ENCODE measurements at places on chromosomes 6 and 20.

DNA sequence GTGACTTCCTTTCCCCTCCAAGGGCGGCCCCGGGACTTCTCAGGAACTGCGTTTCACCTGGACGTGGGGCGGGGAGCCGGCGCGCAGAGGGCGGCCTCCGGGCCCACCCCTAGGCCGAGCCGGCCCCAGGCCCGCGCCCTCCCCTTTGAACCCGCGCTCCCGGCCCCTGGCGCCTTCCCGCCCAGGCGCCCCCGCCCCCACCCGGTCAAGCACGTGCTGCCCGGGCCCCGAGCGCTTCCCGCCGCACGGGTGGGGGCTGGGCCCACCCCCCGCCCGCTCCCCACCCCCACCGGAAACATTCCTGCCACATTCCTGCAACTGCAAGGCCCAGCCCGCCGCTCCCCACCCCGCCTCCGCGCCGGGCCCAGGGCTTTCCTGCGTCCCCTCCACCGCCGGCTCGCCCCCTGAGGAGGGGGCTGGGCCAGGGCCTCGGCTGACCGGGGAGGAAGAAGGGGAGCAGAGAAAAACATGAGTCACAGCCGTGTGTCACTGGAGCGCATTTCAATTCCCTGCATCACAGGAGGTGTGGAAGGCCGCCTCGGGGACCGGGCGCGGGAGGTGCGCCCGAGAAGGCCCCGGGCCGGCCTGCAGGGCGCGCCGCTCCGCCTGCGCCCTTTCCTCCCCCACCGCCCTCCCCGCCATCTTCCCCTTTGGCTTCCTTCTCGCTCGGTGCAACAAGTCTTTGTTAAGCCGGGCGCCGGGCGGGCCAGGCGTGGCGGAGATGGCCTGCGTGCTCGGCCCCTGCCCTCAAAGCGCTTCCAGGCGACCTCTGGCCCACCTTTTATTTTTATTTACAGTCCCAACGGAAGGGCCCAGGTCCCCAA, 1.2 kb upstream of the HMGA1 start:
- DNase-seq: peak; percentile 35

DNA sequence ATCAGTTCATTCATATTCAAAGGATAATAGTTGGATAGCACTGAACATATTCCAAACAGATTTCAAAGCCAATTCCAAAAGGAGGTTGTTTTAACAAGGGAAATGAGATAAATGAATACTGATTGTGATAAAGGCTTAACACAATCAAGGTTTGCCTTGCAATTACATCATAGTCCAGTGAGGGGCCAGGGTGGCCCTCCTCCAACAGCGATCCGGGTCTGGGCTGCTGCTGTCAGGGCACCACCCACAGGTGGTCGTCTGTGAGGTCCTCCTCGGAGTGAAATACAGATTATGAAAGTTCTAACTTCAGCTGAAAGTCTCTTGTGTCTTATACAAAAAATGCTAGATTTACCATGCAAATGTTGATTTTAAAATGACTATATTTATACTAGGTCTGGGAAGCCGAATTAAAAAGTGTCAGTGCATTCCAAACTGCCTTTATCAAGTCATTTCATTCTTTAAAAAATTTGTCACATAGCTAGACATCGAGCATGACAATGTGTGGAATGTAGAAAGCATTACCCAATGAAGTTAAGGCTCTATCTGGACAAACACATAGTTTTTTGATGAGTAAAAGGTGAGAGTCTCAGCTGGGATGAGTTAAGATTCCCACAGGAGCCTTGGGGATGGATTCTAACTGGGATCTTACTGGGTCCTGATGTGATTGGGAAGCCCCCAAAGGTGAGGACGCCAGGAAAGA, 65.9 kb upstream of the SLC22A23 start:
- DNase-seq: no peak

DNA sequence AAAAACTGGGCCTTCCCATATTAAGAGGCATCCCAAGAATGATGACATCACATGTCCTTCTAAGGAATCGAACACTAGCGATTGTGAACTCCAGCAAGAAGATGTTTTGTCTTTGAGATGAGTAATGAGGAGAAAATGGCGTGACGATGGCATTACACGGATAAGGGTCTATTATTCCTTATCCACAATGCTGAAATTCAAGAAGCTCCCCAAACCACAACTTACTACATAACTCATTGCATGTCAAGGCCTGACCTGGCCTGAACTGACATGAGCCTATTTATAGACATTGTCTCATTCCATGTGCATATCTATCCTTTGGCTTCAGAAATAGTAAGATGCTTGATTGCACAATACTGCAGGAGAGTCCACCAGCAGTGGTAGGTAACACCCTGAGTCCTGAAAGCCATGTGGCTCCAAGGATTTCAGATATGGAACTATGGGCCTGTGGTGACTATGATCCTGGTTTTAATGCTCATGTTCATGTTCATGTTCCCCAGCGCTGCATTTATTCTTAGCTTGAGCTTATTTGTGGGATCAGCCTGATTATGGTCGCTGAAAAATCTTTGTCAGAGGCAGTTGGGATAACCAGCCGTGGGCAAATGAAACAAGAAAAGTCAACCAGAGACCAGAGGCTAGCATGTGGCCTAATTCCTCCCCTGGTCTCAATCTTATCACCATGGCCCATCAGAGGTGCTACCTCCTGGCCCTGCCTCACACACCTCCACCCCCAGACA, 183.2 kb upstream of the JARID2 start:
- DNase-seq: no peak

DNA sequence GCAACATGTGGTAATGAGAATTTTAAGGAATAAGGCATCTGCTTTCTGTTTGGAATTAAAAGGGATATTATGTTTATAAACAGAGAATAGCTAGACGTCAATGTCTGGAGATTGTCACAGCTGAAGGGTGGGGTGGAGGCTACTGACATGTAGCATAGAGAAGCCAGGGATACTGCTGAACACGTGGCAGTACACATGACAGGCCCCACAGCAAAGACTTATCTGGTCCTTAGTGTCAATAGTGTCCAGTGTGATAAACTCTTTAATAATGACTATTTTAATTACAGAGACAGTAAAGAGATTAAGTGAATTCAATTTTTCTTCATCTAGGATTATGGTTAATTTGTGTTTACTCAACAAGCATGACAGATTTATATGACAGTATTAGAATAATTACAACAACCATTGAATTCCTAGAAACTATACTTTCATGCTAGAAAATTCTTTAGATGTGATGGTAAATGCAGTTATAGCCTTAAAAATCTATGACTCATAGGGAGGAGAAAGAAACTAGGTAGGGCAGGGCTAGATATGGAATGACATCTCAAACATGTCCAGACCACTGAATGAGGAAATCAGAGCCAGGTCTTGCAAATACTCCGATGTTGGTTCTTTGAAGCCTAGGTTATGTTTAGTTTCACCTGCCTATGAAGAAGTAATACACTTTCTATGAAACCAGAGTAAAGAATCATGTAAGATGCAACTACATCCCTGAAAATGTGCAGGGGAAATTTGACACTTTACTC, 399.5 kb downstream of the PHF3 start:
- DNase-seq: no peak

DNA sequence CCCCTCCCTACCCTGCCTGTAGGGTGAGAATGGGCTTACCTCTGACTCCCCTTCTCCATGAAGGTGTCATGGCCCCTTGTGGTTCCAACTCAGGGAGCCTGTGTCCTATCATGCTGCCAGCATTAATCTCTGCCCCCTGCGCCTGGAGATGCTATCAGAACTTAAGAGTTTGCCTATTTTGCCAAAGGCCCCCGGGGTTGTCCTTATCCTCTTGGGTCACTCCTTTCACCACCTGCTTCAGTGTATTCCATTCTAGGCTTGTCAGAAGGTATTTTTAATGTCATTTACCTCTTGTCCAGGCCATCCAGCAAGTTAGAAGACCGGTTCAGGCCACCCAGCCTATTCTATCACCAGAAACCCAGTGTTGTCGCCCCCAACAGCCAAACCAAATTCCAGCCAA, 10.5 kb downstream of the RRBP1 start:
- DNase-seq: no peak

DNA sequence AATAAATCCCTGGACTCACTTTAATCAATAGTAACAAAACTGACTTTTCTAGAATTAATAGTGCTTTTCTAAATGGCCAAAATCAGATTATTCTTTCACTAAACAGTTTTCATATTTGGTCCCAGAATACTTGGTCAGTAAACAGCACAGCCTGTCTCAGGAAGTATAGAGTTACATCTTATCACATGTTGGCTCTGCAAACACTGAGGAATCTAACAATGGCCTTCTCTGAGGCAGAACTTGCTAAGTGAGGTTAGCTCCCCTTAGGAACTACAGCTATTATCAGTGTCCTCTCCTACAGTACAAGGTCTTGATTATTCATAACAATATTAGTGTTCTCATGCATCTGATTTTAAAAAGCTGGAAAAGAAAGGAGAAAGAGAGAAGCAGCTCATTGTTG, 1622.8 kb downstream of the HACE1 start:
- DNase-seq: no peak

DNA sequence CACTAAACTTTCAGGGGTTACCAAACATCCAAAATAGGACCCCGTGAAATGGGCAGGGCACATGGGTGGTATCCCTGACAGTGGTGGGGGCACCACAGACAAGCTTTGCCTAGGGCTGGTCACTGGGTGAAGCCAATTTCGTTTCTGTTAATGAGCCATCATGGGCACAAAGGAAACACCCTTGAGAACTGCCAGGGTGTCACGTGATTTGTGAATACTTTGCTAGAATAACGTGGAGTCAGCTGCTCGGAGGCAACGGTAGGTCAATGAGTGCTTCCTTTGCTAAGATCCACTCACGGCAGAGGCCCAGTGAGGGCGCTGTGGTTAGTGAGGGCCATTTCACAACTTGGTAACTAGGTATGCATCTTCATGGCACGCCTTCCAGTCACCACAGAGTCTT, 87.7 kb upstream of the AGPAT4 start:
- DNase-seq: no peak

DNA sequence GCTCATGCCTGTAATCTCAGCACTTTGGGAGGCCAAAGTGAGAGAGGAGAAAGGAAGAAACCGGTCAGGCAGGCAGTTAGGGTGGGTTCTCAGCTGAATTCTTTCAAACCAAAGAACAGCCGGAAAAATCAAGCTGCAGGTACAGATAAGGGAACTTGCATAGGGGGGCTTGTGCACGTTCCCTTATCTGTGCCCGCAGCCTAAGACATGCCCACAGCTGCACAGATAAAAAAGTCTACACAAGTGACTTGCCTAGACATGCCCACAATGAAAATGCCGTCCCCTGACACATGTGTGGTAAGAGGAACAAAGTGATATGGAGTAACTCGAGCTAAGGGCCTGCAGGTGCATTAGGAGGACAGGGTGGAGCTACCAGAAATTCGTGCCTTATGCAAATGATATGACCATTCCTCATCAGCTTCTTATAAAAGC, 175.8 kb upstream of the SALL4 start:
- no peak for DNase-seq

DNA sequence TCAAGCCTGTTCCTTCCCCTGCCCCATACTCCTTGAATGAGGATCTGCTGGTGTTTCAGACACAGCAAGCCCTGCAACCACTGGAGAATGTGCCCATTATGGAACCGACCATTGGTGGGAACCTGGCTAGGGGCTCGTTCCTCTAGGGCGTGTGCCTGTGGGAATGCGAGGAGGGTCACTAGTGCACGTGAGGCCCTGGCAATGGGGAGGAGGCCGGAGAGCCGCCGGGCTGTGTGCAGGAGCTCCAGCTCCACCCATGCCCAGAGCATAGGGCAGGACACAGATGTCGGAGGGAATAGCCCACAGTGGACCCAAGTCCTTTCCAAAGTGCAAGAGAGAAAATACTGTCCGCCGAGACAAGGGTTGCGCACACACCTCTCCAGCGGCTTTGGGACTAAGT, 99.3 kb downstream of the ERMARD start:
- DNase-seq: no peak

GRCh38 chr6:20160541-20161283, 51.6 kb downstream of the MBOAT1 start:
- no peak for DNase-seq

GRCh38 chr6:118562248-118562647, 14.2 kb downstream of the PLN start:
- DNase-seq: no peak

- DNase-seq: no peak
Measured at GRCh38 chr6:111657146-111657545, 51.5 kb upstream of the TRAF3IP2 start.

DNA sequence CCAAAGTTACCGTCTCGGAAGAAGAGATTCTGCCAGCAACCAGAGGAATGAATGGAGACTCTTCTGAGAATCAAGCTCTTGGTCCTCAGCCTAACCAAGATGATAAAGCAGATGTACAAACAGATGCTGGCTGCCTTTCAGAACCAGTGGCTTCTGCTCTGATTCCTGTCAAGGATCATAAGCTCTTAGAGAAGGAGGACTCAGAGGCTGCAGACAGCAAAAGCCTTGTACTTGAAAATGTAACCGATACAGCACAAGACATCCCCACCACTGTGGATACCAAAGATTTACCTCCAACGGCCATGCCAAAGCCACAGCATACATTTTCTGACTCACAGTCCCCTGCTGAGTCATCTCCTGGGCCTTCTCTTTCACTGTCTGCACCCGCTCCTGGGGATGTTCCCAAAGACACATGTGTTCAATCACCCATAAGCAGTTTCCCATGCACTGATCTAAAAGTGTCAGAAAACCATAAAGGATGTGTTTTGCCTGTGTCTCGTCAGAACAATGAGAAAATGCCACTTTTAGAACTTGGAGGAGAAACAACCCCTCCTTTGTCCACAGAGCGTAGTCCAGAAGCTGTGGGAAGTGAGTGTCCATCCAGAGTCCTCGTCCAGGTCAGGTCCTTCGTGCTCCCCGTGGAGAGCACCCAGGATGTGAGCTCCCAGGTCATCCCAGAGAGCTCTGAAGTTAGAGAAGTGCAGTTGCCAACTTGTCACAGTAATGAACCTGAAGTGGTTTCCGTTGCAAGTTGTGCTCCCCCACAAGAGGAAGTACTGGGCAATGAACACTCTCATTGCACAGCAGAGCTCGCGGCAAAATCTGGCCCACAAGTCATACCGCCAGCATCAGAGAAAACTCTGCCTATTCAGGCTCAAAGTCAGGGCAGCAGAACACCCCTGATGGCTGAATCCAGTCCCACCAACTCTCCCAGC, 109.6 kb downstream of the RTN4IP1 start:
- no peak for DNase-seq

DNA sequence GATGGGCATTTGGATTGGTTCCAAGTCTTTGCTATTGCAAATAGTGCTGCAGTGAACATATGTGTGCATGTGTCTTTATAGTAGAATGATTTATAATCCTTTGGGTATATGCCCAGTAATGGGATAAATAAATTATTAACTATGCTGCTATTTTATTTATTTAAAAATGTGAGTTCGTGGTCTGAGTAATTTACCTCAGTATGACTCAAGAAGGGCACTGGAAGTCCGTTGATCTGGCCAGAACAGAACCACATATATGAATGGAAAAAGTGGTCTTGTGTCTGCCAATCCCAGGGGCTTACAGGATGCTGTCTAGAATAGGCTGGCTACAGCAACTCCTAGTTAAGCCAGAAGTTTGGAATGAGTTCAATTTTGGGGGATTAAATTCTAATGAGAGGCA, 27.6 kb upstream of the HLA-C start:
- DNase-seq: no peak
